ENCODE measurements at places on chromosomes 16 and 17.
A peak's percentile ranks its signal among the peaks of the same experiment; 100 is the strongest.

DNA sequence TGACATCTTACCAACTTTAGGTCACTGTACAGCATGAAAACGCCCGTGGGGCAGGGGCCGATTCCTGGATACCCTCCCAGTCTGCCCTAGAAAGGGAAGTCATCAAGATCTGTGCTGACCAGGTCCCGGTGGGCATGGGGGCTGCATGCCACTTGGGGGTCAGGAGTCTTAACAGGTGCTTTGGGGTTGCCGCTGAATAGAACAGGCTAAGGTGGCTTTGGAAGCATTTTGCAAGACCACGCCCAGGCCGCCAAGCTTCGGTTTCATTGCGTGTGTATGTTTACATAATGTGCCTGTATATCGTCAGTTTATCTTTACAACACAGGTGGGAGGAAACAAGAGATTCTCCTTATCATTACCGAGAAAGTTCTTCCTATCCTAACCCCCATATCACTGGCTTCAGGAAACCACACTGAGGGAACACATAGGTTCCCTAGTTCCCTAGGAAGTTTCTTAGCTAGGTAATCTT lies 13.3 kb upstream of the USP36 start:
- no peak for DNase-seq

DNA sequence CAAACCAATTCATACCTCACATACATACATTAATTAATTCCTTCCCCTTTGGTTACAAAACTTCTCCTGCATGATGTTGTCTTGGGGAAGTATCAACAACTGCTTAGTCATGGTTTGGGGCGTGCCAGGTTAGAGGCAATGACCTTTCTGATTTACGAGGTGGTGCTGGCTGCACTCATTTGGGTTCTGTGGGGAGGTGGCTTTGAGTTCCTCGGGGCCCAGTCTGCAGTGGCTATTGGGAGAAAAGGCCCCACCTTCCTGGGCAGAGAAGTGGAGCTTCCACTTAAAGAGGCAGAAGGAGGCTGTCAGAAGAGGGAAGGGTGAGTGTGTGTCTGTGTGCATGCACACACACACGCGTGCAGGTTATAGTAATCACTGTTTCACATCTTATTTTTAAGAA lies 10.2 kb upstream of the ETV4 start:
- DNase-seq, result no peak

GRCh38 chr17:3818786-3819185 lies 17.8 kb upstream of the ITGAE start:
- no peak for DNase-seq

GRCh38 chr16:68368301-68368888 lies 57.6 kb downstream of the PRMT7 start:
- DNase-seq, result no peak

- DNase-seq, result no peak
These were observed 2.7 kb downstream of the KCTD2 start for GRCh38 chr17:75049706-75050105.

DNA sequence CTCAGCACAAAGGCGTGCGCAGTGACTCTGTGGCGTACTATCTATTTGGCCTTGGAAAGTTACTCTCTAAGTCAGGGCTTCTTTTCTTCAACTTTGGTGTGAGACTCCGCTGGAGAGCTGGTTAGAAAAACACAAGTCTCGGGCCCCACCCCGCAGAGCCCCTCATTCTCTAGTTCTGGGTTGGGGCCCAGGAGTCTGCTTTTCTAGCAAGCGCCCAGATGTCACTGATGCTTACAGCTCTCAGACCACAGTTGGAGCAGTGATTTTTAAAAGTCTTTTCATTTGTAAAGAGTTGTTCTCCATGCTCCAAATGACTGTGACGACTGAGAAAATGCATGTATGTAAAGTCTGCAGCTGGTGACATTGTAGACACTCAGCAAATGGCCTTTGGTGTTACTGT lies 582.3 kb downstream of the WWOX start:
- no peak for DNase-seq

GRCh38 chr16:85004587-85005205 lies 6.6 kb downstream of the ZDHHC7 start:
- DNase-seq, result peak; percentile 70

DNA sequence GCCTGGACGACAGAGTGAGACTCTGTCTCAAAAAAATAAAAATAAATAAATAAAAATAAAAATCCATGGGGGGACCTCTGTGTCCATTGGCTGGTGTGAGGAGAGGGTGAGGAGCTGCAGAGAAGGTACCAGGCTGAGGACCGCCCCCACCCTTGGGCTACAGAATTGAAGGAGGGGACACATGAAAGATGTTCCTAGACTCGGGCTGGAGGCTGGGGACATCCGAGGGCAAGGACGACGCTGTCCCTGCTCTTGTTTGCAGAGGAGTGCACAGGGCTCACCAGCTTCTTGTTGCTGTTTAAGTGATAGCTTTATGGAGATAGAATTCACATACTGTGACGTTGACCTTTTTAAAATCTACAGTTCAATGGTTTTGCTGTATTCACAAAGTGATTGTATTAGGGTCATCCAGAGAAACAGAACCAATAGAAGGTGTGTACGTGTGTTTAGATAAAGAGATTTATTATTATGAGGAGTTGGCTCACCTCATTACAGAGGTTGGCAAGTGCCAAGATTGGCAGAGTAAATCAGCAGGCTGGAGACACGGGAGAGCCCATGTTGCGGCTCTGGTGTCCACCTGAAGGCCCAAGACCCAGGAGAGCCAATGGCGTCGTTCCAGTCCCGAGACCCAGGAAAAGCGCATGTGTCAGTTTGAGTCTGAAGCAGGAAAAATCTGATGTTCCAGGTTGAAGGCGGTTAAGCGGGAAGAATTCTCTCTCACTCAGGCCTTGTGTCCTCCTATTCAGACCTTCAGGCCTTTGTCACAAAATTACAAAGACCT lies 320.7 kb downstream of the SEC14L1 start:
- DNase-seq, result no peak

DNA sequence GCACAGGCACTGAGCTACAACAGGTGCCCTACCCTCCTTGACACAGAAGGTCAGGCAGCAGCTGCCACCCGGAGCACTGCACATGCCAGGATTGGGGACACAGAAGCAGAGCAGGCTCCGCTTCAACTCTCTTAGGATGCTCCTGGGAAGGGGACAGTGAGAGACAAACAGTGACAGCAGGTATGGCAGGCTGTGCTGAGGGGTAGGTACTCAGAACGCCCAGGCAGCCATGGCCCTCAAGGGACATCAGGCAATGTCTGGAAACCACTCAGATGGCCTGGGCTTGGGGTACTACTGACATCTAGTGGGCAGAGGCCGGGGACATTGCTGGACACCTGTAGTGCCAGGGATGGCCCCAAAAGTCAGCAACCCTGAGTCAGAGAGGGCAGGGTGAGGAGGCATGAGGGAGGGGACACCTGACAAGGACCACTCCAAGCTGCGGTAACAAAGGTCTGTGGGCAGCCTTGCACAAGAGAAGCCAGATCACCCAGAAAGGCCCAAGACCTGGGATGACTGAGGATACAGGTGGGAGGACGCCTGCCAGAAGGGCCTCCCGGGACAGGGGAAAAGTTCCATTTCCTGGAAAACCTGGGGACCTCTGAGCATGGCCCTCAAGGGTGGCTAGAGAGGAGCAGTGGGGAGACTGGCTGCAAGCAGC lies 21.2 kb downstream of the PEMT start:
- no peak for DNase-seq

GRCh38 chr16:81797443-81797842 lies 18.4 kb downstream of the PLCG2 start:
- no peak for DNase-seq

GRCh38 chr16:72172105-72173034 lies at the start of gene PMFBP1:
Gene PMFBP1 (minus strand): TSS chr16:72172155. CDS start chr16:72171208, 947 bp downstream.
- DNase-seq, result peak; percentile 21

GRCh38 chr16:73020409-73020884 lies 27.5 kb downstream of the ZFHX3 start:
- DNase-seq, result peak; percentile 60

DNA sequence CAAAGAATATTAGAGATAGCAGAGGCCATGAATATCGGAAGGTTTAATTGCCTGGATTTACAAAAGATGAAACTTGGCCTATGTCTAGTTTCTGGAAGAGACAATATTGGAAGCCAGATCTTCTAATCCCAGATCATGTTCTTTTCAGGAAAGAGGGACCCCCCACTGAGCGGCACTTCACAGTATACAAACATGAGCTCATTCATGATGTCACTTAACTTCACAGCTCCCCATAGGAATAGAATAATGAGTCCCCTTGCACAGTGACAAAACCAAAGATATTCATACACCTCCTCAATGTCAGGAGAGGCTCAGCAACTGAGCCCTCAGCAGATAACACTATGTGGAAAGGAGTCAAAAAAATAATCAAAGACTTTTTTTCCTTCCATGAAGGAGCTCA lies 147.5 kb downstream of the CDH11 start:
- no peak for DNase-seq

- no peak for DNase-seq
These were observed 30.3 kb downstream of the MEOX1 start for GRCh38 chr17:43631429-43631828.

DNA sequence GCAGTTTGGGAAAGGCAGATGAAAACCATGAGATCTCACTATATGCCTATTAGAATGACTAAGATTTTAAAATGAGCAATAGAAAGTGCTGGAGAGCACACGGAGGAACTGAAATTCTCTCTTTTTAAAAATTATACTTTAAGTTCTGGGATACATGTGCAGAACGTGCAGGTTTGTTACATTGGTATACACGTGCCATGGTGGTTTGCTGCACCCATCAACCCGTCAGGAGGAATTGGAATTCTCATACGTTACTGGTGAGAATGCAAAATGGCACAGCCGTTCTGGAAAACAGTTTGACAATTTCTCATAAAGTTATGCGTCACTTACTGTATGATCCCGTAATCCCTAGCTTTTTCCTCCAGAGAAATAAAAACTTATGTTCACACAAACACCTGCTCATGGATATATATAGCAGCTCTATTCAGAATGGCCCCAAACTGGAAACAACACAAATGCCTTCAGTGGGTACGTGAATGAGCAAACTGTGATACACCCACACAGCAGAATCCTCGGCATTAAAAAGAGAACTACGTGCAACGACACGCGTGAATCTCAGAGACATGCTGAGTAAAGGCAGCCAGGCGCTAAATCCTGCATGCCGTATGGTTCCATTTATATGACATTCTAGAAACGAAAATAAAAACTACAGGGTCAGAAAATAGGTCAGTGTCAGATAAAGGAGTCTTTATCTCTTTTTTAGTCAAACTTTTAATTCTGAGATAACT lies 11.8 kb downstream of the PIK3R6 start:
- DNase-seq, result no peak

DNA sequence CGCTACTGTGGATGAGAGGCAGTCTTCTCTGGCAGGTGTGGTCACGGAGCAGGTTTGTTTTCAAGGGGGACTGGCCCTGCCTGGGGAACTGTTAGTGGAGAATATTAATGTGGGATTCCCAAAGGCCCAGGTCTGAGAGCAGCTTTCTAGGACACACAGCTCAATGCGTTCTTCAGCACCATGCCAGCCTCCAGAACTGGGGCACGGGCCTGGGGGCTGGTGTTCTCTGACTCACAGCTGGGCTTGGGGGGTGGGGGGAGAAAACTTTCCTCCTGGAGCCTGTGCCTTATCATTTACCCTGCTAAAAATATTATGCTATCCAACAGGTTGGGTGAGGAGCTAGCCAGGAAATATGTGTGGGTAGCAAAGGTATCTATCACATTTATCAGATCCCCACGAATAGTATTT lies 13.5 kb upstream of the LHX1 start:
- DNase-seq, result no peak

- no peak for DNase-seq
These were observed 54.8 kb downstream of the PLXDC1 start for GRCh38 chr17:39096508-39097149.

GRCh38 chr16:88781140-88782077 lies 3.6 kb downstream of the PIEZO1 start:
- DNase-seq, result no peak

DNA sequence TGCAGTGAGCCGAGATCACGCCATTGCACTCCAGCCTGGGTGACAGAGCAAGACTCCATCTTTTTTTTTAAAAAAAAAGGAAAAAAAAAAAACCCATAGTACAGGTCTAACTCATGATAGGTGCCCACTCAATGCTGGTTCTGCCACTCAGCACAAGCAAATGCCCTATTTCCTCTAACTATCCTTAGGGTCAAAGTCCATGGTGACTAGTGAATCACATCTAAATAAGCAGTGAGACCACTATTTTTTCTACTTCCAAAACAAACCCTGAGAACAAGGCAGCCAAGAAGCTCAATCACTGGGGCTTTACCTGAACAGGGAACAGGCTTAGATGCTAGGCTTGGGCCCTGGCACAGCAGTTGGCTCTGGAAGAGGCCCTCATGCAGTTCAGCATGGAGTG lies 3.4 kb downstream of the BLTP2 start:
- DNase-seq, result no peak

GRCh38 chr16:68236137-68236825 lies 354 bp upstream of the ESRP2 start:
- DNase-seq, result no peak
